ENCODE measurements at places on chromosomes 3 and 15.

DNA sequence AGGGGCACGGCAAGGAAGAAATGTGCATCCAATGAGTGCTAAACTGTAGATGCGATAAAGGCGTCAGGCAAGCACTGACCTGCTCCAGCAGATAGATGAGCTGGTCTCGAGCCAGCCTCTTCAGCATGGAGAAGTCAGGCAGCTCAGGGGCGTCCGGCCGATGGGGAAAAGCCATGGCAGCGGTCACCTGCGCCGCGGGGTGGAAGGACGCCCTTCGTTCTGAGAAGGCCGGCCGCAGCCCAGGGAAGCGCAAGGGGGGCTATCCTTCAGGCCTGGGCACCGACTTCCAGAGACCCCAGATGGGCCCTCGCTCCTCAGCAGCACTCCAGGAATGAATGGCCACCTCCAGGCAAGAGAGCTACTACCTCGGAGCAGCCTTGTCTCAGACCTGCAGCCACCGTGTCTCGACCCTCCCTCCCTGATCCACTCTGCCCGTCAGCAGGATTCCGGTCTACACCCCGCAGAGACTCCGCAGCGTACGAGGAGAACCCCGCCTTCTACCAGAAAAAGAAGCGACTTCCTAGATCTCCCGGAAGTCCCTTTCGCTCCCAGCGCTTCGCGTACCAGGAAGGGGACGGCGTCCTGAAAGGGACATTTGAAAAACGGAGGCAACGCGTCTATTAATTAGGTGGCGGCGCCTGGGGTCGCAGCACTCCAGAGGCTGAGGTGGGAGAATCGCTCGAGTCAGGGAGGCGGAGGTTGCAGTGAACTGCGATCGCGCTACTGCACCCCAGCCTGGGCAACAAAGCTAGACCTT is at the start of gene VPS33B:
TSS of gene VPS33B (minus strand) at position 520 of the 757 bp plus-strand sequence. CDS start at position 175, 345 bp downstream.
- DNase-seq = peak; percentile 89

DNA sequence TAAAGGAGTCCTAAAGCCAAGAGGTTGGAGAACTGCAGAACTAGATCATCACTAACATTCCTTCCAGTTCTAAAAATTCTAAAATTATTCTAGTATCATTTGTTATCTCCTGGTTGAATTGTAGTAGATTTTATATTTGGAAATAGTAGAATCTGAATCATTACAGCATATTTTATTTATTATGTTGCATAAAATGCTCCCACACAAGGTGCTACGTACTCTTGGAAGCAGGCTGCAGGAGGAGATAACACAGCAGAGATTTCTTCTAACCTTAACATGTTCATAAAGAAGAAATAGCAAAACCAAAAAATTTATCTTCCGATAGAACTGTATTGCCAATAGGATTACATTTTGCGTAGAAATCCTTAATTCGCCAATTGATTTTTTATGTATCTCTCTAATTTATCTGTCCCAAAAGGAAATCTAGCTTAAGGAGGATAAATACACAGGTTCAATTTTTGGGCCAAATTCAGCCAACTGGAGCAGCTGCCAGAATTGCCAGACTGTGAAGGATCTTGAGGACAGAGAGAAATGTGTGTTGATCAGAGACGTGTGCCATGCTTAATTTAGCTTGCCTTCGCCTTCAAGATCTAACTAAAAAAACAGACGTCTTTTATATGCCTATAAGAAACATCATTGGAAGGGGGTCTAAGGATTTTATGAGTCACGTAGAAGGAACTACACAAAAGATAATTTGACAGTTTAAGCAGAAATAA is 134.4 kb upstream of the MITF start:
- DNase-seq = no peak

DNA sequence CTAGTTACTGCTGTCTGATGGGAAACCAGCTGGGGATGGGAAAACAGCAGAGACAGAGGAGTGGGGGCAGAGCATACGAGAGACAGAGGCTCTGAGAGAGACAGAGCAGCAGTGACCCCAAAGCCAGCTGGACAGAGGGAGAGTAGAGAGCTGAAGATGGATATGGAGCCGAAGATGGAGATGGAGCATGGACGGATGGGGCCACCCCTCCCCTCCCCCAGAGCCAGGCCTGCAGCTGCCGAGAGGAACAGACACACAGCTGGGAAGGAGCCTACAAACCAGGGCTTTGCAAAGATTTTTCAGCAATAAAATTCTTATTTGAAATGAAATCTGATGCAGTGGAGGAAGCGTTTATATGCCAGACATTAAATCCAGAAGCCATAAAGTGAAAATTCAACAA is 167.6 kb upstream of the LINGO1 start:
- no peak for DNase-seq

- DNase-seq = no peak
These were observed 76.5 kb upstream of the ARHGEF26 start for GRCh38 chr3:154044671-154045070.

GRCh38 chr3:172129498-172129849 is 90.1 kb downstream of the FNDC3B start:
- DNase-seq = no peak

- no peak for DNase-seq
These were observed 29.3 kb downstream of the CEP152 start for GRCh38 chr15:48781481-48782081.

DNA sequence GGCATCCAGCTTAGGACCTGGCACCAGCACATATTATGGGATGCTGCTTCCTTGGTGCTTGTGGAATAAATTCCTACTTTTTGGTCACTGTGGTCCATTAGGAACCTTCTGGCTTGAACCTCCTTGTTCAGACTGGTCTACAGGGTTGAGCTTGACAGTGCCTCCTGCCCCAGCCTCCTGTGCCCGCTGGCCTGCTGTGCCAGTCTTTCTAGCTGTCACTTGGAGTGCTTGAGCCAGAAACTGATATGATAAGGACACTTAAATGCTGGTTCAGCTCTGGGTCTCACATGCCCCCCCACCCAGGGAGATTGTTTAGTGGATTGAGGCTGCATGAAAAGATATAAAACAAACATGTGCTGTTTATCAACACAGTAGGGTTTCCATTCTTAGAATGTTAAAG is 147.8 kb downstream of the SLCO3A1 start:
- DNase-seq = no peak

DNA sequence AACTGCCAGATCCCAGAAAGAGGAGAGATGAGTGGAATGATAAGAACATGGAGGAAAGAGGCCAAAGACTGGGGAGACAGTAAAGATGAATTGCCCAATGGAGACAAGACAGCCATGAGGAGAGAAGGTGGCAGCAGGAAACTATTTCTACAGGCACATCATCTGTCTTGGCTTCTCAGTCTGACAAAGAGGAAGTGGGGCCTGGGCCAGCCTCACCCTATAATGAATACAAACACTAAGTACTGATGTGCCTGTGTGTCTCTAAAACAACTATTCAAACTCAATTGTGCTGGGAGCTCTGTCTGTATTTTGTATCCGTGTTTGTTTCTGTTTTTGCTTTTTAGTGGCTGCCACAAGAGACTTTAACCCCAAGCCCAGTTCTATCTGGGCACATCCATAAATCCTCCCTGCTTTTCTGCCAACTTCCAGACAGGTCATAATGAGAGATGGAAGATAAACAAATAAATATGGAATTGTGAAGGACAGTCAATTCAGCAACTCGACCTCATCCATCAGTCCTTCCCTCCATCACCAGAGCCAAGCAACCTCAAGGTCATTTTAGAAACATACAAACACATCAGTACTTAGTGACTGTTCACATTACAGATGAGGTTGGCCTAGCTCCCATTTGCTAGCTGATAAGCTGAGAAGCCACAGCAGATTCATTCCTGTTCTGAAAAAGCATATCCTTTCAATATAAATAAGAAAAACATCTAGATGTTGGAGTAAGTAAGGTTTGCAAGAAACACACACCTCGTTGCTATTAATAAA is 116.7 kb downstream of the CADPS start:
- DNase-seq = no peak

DNA sequence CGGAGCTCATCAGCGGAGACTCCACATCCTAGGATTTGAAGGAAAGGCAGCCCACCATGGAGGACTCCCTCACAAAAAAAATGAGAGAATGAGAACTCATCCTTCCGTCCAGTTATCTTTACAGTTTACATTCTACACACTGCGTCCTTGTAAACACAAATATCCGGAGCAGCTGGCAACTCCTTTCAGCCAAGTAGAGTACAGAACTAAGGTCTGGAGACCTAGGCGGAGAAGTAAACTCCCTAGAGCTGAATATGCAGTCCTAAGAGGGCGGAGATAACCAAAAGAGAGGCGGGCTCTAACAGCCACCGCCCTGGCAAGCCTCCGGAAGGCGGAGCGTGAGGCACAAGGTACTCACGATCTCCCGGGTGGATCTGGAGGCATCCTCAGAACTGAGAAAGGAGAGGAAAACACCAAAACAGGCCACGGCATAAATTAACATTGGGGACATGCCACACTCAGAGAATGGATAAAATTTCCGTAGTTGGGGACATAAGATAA is 924 bp upstream of the SIN3A start:
- peak; percentile 89 for DNase-seq

DNA sequence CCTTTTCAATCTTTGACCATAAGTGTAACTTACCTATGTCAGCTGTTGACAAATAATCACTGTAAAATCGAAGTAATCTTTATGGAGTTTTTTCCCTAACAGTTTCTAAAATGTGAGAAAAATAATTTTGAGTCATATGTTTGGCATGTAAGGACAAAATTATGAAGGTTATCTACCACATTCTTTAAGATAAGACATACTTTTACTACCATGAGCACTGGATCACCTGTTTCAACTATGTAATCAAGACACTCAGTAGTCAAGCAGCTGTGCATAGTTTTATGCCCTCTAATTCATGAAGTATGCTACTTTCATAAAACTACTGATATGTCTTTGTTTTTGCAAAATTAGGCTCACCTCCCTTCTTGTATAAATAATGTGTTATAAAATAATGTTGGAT is 12.1 kb downstream of the FGF7 start:
- DNase-seq = no peak
